ENCODE measurements at places on chromosomes 6 and 20. TPM values are rescaled to one million over a fixed set of nuclear protein-coding genes. Genes with fewer than 3 reads are reported as not detected.

DNA sequence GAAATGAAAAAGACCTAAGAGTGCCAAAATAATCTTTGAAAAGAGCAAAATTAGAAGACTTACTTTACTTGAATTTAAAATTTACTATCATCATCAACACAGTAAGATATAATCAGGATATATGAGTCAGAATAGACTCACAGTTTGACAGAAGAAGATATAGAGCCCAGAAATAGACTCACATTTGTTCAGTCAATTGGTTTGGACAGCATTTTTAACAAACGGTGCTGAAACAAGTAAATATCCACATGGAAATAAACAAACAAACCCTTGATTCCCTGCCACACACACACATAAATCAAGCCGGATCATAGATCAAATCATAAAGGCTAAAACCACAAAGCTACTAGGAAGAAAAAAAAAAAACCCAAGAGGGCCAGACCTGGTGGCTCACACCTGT lies 291.1 kb downstream of the ADGRG6 start:
- DNase-seq: no peak

Gene SLC26A8
- not detected for total RNA-seq

Gene RAET1G
- total RNA-seq: 0.18 TPM

GRCh38 chr6:116419069-116419786 lies 41.9 kb upstream of the CALHM6 start:
- DNase-seq: no peak

Gene MCHR2
- not detected for total RNA-seq

GRCh38 chr6:8819446-8819845 lies 384.1 kb upstream of the SLC35B3 start:
- DNase-seq: no peak

- DNase-seq: no peak
Observed at GRCh38 chr6:139376017-139376330, 1.5 kb upstream of the CITED2 start.

- DNase-seq: no peak
Observed at GRCh38 chr6:100517106-100517505, 52.4 kb upstream of the SIM1 start.

GRCh38 chr6:4804095-4804494 lies 27.9 kb downstream of the CDYL start:
- no peak for DNase-seq

Gene KIFC1
- total RNA-seq: 54.7 TPM

Gene CD2AP
- total RNA-seq: 27.3 TPM

DNA sequence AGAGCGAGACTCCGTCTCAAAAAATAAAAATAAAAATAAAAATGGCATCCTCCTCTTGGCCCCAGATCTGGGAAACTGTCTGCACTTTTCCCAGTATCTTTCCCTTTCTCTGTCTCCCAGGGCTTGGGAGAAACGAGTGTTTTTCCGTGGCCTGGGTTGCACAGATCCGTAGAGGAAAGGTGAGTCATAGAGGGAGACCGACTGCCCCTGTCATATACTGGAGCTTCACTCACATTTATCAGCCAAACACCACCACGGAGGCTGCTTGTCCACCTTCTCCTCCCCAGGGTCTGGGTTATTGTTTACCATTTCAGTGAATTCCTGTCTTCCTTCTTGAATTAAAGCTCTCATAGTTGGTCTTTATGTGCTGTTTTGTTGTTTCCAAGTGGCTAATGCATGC lies 31.9 kb upstream of the EIF2S2 start:
- no peak for DNase-seq

GRCh38 chr6:147779624-147780023 lies 271.1 kb downstream of the SAMD5 start:
- DNase-seq: no peak

DNA sequence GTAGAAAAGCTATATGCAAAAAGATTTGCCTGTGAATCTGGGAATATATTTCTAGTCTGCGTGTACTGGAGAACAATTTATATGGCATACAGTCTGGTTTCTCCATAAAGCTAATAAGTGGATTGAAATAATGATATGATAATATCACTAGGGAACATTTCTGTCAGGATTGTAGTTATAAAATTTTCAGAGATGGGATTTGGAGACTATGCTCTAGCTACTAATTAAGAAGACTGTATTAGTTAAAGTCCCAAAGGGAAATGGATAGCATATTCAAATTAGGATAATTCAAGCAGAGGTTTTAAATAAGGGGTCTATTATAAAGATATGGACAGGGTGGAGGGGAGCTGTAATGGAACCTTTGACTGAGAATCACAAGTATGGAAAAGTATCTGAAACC lies 7.2 kb upstream of the STX11 start:
- no peak for DNase-seq

GRCh38 chr6:156752666-156753301 lies 24.4 kb upstream of the ARID1B start:
- DNase-seq: no peak

GRCh38 chr6:2828629-2829028 lies 13.0 kb downstream of the SERPINB1 start:
- DNase-seq: no peak

Gene LHFPL5
- total RNA-seq: not detected

DNA sequence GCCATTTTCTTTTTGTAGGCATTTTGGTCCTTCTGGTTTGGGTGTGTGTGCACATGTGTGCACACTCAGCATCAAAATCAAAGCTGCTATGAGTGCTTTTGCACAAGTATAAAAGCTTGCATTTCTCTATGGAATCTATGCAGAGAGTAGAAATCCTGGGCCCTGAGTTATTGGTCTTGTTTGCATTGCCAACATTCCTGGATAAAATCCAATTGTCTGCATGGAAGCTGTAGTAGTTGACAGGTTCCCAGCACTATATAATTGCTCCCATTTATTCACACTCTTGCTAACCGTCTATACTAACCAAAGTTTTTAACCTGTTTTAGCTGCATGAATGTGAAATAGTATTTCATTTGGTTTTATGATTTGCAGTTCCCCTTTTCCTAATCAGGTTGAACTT lies 277.0 kb downstream of the FOXA2 start:
- no peak for DNase-seq
